Panc1 (cell line): ENCODE measurements at places on chromosomes 12 and 14.

- DNase-seq = no peak
Observed at GRCh38 chr14:32635061-32635719, 303.5 kb upstream of the NPAS3 start.

- DNase-seq = no peak
Observed at GRCh38 chr14:77859934-77860570, 60.1 kb downstream of the ADCK1 start.

GRCh38 chr14:97052001-97052400 lies 254.8 kb downstream of the VRK1 start:
- DNase-seq = no peak

- no peak for DNase-seq
Observed at GRCh38 chr12:121789233-121789781, 4.2 kb downstream of the RHOF start.

- DNase-seq = no peak
Observed at GRCh38 chr12:13258197-13258596, 61.7 kb downstream of the EMP1 start.

GRCh38 chr12:120640861-120641833 lies 721 bp downstream of the CABP1 start:
- no peak for DNase-seq

GRCh38 chr12:49577589-49578315 lies 9.8 kb upstream of the MCRS1 start:
- DNase-seq = no peak

DNA sequence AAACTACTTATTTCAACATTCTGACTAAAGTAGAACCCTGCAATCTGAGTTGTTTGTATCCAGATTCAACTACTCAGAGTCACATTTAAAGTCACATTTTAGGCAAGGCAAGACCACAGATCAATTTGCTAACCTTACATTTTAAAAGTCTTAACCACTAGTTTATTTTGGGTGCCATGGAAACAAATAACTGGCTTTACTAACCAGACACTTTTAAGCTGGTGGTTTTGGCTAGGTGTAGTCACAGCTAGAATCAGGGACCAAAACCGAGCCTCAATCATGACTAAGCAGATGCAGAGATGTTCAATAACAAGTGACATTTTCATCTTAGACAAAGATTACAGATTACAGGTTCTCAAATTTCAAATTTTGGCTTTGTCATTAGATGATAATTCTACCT lies 115.3 kb downstream of the PDE6H start:
- DNase-seq = no peak

DNA sequence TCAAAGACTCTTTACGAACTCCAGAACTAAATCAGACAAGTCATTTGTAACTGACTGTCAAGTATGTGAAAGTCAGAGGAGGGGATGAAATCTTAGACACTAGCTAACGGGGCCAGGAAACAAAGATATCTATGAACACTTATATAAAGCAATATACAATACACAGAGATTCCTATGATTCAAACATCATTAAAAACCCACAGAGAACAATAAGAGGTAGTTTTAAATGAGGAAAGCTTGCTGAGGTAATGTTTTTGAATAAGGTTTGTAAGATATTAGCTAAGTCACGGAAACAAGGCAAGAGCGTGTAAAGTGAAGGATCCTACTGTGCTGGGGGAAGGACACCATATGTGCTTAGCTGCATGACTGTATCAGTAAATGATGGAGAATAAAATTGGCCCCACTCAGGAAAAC lies 36.7 kb downstream of the SAV1 start:
- DNase-seq = no peak

GRCh38 chr12:92504594-92504981 lies 198.2 kb upstream of the PLEKHG7 start:
- no peak for DNase-seq

GRCh38 chr12:17159506-17160300 lies 553.7 kb upstream of the LMO3 start:
- DNase-seq = no peak

DNA sequence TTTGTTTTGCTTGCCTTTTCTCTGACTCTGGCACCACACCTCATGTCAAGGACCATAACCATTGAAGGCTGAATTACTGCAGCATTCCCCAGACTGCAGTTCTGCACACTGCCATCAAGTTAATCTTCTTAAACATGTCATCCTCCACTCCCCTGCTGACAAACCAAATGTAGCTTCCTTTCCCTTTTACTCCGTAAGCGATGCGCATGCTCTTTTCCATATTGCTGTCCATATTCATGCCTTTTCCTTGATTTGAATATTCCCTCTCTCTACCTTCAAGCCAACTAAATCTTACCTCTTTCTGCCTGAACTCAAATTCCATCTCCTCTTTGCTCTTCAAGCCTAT lies 13.6 kb downstream of the GPX2 start:
- no peak for DNase-seq
